ENCODE measurements at places on chromosomes 2 and 18.

- DNase-seq, result no peak
Observed at GRCh38 chr18:37654034-37654433, 88.4 kb upstream of the CELF4 start.

DNA sequence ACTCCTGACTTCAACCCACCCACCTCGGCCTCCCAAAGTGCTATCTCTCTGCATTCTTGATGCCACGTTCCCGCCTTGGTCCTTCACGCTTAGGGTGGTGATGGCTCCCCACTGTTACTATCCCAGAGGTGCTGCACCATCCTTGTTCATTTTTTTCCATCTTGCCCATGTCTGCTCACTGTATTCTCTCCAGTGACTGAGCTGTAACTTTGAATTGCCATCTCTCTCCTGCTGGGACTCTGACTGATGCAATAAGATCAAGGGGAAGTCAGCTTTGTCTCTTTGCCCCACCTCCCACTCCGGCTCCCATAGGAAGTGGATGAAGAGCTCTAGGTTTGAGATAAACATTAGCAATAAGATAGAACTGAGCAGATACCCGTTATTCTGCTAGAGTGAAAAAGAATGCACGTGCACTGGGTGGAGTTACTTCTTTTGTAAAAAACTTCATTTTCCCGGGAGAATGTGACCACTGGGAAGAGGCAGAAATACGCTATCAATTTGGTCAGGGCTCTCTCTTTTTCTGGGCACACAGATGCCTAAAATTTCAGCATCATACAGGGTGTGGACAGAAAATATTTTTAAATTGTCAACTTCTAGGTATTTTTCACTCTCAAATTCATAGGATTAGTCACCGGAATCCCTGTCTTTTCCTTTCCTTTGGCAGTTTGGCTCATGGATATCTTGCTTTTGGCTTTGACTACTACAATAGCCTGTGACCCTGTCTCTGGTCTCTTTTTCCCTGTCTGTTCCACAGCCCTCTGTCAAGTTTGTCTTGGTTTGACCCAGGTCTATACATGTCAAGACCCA lies 105.4 kb downstream of the POLR1A start:
- no peak for DNase-seq

GRCh38 chr18:32443033-32443705 lies 27.5 kb downstream of the GAREM1 start:
- no peak for DNase-seq

- DNase-seq, result no peak
Observed at GRCh38 chr2:18950361-18950851, 361.0 kb upstream of the NT5C1B start.

- DNase-seq, result no peak
Observed at GRCh38 chr2:16247326-16248122, 307.2 kb downstream of the MYCN start.

- peak; percentile 19 for DNase-seq
Observed at GRCh38 chr18:3016585-3017297, 3.8 kb upstream of the LPIN2 start.

GRCh38 chr2:32711908-32712501 lies 84.2 kb downstream of the TTC27 start:
- DNase-seq, result no peak

- no peak for DNase-seq
Observed at GRCh38 chr2:42927334-42928160, 135.2 kb upstream of the HAAO start.

DNA sequence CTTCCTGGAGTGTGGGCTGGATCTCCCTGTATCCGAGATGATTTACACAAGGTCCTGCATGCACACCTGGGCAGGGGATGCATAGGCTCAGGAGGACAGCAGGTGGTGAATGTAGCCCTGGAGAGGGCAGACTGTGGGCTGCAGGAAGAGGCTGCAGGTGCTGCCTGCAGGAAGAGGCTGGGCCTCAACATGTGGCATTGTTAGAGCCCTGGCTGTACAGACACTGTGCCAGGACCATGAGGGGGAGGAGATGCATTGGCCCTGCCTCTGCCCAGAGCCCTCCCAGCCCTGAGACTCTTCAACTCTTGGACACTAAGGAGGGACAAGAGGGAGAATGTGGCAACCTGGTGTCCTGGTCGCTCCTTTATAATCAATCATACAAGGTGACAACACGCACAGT lies 392.8 kb downstream of the TNS1 start:
- no peak for DNase-seq

- no peak for DNase-seq
Observed at GRCh38 chr2:207260021-207260420, 94.3 kb upstream of the KLF7 start.

DNA sequence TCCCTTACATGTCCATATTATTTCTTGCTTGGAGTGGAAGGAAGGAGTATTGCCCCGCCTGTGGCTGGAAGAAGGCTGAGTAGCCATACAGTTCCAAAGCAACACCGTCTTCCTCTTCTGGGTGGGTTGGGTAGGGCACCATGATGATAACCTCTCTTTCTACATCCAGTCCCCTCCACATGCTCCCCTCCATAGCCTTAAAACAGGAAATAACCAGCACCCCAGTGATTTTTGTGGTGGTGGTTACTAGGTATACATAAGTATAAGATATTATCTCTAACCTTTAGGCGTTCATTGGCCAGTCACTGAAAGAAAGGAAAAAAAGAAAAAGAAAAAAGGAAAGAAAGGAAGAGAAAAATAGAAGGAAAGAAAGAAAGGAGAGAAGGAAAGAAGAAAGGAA lies 63.1 kb downstream of the CXCR4 start:
- no peak for DNase-seq

GRCh38 chr18:42107691-42108450 lies 152.8 kb downstream of the PIK3C3 start:
- no peak for DNase-seq

DNA sequence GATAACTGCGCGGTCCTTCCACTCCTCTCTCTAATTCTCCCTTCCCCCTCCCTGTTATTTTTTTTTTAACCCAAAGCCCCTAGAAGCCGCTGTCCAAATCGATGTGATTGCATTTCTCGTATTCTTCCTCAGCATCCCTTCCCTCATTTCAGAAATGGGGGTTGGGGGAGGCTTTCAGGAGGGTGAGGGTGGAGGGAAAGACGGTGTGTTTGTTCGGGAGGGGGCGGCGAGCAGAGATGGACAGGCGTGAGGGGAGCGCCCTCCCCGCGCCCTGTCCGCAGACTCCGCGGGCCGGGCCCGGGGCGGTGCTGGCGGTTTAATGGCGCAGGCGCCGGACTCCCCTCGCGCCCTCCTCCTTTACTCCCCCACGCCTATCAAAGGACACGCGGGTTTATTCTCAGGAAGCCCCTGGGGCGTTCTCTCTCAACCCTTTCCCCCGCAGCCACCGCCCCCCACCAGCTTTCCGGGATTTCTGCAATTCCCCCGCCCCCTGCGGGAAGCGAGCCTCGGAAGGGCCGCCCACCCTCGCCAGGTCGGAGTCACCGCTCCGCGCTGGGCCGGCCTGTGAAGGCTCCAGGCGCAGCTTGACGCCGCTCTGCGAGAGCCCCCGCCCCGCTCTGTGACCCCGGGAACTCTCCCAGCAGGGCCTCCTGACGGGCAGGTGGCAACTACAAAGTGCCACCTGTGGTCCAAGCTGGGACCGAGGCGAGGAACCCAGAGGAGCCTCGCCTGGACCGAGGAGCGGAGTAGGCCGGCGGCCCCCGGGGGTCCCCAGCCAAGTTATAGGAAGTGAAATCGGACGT lies 981 bp downstream of the ST8SIA3 start:
- DNase-seq, result no peak

- DNase-seq, result peak; percentile 38
Observed at GRCh38 chr2:43328133-43328532, 101.7 kb upstream of the ZFP36L2 start.

- no peak for DNase-seq
Observed at GRCh38 chr2:197893403-197894177, 89.2 kb downstream of the PLCL1 start.

- DNase-seq, result no peak
Observed at GRCh38 chr2:124523096-124523495, 498.0 kb downstream of the CNTNAP5 start.

- DNase-seq, result no peak
Observed at GRCh38 chr18:34543945-34544344, 166.2 kb upstream of the DTNA start.

- no peak for DNase-seq
Observed at GRCh38 chr18:70377317-70377799, 88.5 kb downstream of the SOCS6 start.

DNA sequence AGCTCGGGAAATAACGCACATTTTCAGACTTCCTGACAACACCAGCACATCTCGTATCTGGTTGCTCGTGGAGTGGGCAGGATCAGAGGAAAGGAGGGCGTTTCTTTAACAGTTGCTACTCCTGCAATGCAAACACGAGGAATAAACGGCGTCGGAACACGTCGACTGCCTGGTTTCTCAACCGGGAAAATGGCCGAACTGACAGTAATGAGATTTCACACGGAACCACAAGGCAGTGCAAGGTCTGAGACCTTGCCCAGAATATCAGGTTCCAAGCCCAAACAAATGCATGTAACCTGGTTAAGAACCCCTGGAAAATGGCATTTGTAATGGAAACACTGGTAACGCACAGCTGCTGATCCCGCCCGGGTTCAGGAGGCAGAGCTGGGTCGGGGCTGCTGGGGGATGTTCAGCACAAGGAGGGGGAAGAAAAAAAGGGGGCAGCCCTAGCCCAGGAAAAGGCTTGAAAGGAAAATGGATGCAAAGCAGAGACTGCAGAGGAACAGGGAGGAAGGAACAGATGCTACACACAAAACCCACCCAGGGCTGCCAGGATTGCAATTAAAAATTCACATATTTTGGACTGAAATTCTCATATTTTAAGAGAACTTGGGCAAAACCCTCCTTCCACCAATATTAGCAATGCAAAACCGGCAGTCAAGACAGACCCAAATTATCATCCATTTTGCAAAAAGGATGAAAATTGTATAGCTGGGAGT lies 61.6 kb upstream of the KLHL29 start:
- DNase-seq, result no peak

DNA sequence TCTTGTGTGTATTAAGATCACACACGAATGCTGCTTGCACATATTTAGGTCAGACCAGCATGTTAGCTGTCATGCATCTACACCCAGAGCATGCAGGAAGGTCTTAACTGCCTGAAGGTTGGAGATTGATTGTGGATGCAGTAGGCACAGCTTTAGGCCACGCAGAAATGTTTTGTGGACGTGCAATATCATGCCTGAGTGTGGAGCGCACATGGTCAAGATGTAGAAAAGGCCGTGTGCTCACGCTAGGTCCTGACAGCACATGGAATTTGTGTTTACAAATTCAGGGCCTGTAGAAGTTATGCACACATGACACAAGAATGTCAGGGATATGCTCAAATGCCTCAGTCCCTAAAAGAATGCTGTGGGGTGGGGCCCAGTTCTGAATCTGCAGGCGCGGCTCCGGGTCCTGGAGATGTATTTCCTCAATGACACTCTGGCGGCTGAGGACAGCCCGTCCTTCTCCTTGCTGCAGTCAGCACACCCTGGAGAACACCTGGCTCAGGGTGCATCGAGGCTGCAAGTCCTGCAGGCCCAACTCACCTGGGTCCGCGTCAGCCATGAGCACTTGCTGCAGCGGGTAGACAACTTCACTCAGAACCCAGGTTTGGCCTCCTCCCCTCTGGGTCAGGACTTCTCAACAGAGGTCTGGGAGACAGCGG lies 27.9 kb downstream of the MARCO start:
- DNase-seq, result no peak

DNA sequence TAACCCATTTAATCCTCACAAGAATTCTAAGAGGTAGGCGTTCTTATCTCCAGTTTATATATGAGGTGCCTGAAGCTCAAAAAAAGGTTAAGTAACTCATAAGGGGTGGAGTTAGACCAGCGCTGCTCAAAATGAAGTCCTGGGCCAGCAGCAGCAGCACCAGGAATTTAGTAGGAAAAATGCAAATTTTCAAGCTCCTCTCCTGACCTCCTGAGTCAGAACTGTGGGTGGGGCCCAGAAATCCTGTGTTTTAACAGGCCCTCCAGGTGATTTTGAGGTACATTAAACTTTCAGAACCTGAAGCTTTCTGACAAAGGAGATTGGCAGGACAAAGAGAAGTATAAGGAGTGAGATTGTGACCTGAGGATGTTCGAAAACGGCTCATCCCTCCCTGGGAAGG lies 66.0 kb upstream of the CCDC85A start:
- DNase-seq, result no peak

DNA sequence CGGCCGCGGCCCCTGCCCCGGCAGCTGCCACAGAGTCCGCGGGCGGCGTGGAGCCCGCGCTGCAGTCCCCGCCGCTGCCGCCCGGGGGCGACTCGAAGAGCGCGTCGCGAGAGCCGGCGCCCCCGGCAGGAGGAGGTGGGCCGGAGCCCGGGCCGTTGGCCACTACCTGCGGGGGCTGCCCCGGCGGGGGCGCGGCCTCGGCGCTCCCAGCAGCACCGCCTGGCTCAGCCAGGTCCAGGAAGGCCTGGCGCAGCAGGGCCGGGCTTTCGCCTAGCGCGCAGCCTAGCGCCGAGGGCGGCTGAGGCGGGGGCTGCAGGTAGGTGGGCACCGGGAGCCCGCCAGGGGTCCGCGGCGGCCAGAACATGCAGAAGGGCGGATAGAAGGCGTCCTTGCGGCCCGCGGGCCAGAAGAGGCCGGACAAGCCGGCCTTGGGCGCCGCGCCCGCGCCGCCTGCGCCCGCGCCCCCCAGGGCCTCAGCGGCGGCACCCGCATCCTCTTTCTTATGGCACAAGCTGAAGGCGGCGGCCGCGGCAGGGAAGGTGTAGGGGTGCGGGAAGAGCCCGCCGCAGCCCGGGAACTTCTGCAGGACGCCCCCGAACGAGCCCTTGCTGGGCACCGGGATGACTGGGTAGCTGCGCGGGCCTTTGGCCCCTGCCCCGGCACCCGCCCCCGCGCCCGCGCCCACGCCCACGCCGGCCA lies 3.9 kb downstream of the SKOR2 start:
- no peak for DNase-seq

GRCh38 chr2:28997237-28997846 lies 16.2 kb downstream of the TOGARAM2 start:
- DNase-seq, result no peak

DNA sequence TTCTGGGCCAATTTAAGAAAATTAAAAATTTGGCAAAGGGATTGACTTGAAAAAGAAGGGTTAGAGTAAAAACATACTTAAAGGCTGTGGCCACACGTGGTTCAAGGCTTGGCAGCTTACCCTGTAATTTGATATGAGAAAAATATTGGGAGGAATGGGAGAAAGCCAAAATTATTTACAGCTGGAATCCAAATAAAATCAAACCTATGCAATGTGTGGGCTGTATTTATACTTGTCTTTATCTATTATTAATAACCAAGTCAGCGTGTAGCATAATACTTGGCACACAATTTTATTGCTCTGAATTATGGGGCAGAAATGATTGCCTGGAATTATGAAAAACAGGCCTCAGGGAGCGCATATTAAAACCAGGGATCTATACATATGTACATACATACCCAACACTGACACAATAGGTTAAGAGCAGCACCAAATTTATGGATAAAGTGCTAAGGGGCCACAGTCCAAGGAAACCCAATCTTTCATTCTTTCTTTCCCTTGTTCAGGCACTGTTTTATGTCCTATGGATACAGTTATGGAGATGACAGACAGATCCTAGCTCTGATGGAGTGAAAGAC lies 35.6 kb downstream of the FAM124B start:
- no peak for DNase-seq

DNA sequence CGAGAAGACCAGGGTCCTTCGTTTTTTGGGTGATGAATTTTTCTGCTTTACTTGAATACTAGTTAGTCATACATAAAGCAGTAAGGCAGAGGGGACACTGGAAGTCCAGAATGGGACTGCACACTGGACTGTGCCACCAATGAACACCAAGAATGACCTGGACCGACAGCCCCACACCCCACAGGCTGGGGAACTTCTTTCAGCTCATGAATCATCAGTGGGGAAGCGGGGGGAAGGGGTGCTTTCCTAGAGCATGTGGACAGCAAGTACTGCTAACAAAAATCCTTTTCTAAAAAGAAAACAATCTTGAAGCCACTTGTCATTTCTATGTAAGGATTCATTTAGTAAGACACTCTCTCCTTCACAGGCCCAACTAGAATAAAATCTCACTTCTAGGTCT lies 86.0 kb downstream of the DTNB start:
- peak; percentile 69 for DNase-seq

Data from lung microvascular endothelial cell (primary cell).